AG09309 (cell line): ENCODE measurements at places on chromosomes 11 and 22.

GRCh38 chr11:35664977-35665441 lies 2.4 kb downstream of the TRIM44 start:
- DNase-seq = no peak

DNA sequence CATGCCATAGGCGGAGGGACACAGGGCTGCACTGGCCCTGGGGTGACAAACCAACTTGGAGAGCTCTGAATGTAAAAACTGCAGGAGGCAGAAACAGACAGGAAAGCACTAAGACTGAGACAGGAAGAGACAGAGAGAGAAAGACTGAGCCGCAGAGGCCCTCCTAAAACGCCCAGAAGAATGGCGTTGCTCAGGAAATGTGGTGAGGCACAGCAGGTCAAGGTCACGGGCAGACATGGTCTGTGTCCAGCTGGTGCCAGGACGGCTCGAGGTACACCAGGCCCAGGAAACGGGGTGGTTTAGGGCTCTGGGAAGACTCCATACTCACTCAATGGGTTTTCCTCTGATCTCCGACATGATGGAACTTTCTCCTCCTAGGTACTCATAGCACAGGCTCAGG lies 29.1 kb downstream of the MAFF start:
- no peak for DNase-seq

GRCh38 chr11:131584785-131585592 lies 214.6 kb downstream of the NTM start:
- no peak for DNase-seq

DNA sequence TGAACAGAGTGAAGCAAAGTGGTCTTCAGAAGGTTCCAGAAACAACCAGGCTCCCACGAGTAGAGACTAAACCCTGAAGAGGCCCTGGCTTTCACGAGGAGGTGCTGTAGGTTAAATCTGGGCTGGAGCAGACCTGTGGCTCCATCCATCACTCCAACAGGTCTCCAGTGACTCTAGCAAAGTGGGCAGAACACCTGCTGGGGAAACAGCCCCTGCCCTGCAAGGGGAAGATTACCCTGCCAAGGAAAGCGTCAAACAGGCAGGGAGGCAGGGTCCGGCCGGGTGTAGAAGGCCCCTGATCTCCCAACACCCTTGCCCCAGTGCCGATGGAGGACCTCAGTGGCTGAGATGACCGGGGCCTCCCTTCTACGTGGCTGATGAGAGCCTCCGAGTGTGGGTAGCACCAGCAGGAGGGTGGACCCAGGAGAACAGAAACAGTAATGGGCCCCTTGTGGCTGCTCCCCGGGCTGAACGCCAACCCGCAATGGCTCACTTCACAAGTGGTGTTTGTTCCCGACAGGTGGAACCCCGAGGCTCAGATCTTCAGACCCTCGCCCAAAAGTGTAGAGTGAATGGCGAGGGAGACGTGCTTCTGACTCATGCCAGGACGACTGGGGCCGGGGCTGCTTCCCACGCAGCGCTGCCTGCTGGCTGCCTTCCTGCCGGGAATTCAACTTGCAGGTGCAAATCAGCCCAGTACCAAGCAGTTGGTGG lies 112.0 kb downstream of the SHANK2 start:
- DNase-seq = no peak

DNA sequence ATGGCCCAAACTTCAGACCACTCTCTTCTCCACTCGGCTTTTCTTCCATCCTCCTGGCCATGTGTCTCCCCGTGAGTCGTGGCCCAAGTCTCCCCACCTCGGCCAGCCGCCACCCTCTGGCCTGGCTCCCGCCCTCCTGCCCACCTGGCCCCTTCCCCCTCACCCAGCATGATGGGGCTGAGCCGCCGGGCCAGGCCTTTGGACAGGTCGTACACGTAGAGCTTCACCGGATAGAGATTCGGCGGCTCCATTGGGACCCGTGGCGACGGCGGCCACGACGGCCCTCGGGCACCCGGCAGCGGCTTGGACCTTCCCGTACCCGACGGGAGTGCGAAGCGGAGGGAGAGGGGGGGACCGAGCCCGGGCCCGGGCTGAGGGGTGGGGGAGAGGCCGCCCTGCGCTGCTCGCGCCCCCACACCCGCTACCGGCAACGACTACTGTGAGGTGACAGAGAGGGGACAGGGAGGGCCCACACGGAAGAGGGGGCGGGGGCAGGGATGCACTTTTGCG lies at the start of gene DESI1:
TSS of gene DESI1 (minus strand) at position 455 of the 510 bp plus-strand sequence. CDS start at position 251, 204 bp downstream.
- no peak for DNase-seq

GRCh38 chr11:84890676-84891075 lies 736.5 kb downstream of the DLG2 start:
- DNase-seq = no peak

DNA sequence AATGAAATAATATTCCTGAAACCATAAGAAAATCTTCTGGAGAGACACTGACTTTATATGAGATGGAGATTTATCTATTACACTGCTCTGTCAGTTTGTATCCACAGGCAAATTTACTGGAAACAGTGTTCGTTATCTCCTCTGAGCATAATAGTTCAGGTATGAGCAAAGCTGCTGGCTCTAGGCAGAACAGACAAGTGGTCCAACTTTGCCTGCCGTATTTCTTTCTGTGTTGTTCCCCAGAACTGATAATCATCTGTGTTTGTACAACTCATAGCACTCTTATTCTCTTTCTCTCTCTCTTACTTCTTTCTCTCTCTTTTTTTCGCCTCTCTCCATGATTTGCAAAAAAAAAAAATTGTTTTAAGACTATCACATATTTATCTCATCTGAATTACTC lies 623.8 kb upstream of the CHORDC1 start:
- DNase-seq = no peak

DNA sequence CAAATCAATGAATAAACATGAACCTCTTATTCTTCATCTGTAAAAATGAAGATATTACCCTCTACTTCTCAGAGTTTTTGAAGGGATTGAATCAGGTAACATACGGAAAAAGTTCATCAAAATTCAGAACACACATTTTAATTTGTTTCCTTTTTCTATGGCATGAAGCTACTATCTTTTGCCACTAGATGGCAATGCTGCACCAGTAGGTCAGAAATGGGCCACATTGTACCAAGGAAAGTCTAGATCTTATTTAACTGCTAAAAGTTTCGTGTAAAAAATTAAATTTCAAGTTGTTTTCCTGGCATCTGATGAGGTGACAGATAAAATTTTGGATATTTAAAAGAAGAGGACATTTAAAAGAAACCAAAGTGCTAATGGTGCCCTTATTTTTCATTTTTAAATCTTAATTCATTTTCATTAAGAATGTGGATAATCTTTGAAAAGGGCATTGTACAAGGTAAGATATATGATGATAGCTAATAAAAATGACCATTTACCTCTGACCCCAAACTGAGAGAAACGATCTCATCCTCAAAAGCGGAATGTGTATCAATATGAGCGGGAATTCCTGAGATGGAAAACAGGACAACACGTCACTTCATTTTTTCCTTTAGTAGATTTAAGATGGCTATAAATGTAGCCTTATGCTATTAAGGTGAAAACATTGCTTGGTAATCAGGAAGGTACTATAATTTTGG lies 16.1 kb downstream of the ALKBH8 start:
- no peak for DNase-seq

DNA sequence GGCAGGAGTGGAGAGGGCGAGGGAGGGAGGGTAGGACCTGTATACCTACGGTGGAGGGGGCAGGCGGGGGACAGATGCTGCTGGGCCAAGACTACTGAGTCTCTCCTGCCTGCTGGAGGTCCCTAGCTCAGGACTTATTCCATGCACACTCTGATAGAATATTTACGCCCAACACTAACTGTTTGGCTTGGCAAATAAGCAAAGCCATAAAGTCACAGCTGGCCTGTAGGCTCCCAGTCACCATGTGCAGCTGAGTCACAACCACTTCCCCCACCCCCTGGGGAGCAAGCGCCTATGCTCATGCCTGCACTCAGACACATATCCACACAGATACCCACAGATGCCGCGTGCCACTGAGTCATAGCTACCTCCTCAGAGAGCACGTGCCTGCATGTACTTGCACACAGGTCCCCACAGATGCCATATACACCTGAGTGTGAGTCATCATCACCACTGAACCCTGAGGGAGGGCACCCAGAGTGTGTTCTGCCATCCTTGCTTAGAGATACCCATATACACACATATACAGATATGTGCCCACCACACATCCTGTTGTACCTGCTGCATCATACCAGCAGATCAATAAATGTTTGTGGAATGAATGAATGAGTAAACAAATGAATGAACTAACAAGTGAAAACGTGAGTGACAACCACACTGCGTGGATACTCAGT lies 95.8 kb downstream of the SWAP70 start:
- DNase-seq = peak; percentile 99

DNA sequence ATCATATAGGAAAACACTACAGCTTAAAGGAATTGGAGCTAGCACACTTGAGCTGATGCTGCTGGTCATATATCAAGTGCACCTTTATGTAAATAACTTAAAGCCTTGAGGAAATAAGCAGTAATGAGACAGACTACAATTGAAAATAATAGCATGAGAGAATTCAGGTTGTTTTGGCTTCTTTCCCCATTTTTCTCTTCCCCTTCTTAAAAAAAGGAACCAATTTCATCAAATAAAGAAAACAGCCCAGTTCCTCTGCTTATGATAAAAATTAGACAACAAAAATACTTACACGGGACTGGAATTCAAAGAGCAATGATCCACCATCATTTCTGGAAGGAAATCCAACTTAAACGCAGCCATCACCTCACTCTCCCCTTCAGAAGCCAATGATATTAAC lies 50.2 kb upstream of the RAPSN start:
- DNase-seq = no peak

DNA sequence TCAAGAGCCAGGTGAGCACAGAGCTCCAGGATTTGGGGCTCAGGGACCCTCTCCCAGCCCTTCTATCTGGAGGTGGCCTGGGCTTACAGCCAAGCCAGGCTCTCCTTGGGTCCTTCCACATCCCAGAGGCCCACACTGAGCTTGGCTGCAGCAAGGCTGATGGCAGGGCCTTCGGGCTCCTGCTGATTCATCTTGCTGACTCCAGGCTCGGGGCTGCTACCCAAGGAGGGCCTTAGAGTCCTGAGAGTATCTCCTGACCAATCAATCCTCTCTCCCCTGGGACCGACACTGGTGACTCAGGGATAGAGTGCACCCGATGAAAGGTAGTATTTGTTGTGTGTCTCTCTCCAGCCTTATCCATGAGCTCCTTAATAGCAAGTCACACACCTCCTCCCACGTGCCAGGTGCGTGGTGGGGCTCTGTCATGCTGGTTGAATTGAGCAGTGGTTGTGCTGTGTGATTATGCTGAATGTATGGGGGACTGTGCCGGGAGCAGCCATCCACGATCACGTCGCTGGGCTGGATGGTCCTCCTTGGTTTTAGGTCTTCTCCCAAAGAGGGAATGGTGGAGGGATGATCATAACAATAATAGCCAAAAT lies 62.3 kb downstream of the GRIK4 start:
- no peak for DNase-seq

DNA sequence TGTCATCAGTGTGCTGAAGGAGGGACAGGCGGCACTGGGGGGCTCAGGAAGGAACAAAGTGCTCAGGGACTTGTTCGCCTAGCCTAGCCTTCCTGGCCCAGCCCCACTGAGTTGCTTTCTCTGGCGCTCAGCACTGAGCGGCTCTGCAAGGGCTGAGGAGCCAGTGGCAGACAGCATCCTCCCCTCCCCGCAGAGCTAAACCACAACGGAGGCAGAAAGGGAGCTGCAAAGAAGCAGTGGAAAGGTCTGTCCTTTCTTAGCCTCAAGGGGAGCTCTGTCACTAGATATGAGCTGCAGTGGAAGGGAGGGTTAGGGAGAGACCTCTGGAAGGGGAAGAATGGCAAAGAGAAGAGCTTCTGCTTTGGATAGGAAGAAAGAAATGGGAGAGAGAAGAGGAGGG lies 89.7 kb upstream of the PHOX2A start:
- DNase-seq = no peak

DNA sequence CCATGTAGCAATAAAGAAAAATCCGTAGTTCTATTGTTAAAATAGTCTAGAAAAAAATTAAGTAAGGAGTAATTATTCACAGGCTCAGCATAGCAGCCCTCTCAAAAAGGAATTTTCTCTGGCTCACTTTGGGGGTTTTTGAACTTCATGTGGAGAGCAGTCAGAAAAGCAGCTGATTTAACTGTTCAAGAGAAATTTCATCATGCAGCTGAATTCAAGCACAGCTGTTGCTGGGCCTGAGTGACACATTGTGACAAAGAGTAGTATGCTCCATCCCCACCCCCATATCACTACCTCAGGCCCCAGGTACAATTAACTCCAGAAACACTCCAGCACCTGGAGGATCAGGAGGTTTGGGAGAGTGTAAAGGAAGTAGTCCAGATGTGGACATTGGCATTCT lies 272.1 kb downstream of the FAM76B start:
- DNase-seq = no peak

DNA sequence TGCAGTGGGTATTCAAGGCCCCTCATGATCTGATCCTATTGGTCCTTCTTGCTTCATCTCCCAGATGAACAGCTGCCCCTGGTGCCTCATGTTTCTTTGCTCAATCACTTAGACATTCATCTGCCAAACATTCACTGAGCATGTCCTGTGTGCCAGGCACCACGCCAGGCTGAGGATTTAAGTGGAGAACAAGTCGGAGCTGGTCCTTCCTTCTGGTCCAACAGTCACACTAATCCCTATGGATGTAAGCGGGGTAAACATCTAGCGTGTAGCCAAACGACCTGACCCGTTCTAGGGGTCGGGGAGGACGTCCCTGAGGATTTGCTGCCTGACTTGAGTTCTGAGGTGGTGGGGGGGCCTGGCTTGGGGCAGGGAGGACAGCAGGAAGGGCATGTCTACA lies 21.9 kb downstream of the ZMAT5 start:
- peak; percentile 49 for DNase-seq

DNA sequence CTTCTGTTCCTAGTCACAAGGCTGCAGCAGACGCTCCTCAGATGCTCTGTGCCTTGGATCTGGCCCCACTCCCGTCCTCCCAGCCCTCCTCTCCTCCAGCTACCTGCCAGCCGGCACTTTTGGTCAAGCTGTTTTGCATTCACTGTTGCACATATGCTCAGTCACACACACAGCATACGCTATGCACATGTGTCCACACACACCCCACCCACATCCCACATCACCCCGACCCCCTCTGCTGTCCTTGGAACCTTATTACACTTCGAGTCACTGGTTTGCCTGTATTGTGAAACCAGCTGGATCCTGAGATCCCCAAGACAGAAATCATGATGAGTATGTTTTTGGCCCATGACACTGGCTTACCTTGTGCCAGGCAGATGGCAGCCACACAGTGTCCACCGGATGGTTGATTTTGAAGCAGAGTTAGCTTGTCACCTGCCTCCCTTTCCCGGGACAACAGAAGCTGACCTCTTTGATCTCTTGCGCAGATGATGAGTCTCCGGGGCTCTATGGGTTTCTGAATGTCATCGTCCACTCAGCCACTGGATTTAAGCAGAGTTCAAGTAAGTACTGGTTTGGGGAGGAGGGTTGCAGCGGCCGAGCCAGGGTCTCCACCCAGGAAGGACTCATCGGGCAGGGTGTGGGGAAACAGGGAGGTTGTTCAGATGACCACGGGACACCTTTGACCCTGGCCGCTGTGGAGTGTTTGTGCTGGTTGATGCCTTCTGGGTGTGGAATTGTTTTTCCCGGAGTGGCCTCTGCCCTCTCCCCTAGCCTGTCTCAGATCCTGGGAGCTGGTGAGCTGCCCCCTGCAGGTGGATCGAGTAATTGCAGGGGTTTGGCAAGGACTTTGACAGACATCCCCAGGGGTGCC lies 109.8 kb downstream of the BCR start:
- DNase-seq = no peak

GRCh38 chr11:77730789-77731188 lies 89.7 kb downstream of the RSF1 start:
- DNase-seq = no peak

GRCh38 chr11:8011981-8012444 lies 24.9 kb downstream of the EIF3F start:
- DNase-seq = peak; percentile 92

- no peak for DNase-seq
Measured at GRCh38 chr22:48804811-48805301, 1022.8 kb downstream of the BRD1 start.
